ENCODE measurements at places on chromosomes 4 and X.

GRCh38 chr4:154877110-154877760 lies 96.2 kb downstream of the RBM46 start:
- DNase-seq = no peak

DNA sequence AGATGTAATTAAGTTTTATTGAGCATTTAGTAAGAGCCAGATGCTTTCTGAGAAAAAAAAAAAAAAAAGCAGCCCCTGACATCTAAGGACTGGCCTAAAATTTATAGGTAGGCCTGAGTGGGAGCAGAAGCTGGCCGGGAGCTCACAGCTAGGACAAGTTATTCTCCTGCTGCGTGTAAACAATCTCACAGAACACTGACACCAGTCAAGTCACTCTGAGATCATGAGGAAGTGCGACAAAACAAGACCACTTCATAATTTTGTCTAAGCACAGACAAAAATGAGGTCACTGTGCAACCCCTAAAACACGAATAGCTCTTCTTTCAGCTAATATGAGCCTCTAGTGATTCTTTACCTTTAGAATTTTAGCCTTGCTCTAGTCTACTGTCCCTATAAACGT lies 15.3 kb upstream of the NSUN7 start:
- no peak for DNase-seq

GRCh38 chr4:145230726-145231125 lies 50.3 kb upstream of the OTUD4 start:
- DNase-seq = peak; percentile 68

DNA sequence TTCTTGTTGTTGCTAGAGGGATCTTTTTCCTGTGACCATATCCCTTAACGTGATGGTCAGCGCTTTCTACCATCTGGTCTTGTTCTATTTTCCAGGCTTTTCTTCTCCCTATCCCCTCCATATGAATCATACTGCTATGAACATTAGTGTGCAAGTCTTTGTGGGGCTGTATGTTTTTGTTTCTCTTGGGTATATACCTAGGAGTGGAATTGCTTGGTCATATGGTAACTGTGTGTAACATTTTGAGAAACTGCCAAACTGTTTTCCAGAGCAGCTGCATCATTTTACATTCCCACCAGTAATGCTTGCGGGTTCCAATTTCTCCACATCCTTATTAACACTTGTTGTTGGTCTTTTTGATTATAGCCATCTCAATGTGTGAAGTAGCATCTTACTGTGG lies 121.4 kb downstream of the SPRY1 start:
- no peak for DNase-seq

DNA sequence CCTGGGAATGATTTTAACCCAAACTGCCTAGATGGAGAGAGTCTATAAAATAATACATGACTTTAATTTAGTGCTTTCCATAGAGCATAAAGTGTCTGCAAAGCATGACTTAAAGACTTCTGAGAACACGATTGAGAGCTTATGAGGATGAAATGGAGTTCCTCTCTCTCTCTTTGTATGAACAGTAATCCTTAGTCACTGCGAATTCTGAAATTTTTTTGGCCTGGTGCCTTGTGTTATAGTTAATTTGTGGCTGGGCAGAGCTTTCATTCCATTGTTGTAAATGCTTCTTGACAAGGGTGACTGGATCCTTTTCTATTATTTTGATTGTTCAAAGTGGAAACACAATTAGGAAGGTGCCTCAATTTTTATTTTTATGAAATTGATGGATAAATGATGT lies 179.5 kb downstream of the CEP135 start:
- DNase-seq = peak; percentile 54

DNA sequence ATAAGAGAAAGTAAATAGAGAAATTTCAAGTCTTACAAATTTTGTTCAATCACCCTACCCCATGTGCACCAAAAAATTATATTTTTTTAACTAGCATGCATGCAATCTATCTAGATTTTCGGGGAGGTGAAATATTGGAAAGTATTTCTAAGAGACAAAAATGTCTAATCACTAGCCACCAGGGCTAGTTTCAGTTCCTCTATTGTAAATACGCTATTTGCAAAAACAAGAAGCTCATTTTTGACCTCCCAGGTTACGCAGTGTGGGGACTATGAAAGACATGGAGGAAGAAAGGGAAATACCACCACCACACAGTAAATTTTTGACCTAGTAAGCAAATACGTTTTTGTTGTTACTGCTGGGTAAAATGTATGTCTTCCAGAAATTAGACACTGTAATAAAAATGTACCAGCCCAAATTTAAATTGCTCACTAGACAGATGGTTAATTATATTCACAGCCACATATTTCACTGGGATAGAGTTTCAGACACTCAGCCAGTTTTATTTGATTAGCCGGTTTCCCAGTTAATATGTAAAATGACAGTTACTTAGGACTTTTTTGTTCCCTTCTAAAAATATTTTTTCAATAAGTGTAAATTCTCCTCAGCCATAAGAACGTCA lies 2.2 kb downstream of the NEXMIF start:
- DNase-seq = no peak

DNA sequence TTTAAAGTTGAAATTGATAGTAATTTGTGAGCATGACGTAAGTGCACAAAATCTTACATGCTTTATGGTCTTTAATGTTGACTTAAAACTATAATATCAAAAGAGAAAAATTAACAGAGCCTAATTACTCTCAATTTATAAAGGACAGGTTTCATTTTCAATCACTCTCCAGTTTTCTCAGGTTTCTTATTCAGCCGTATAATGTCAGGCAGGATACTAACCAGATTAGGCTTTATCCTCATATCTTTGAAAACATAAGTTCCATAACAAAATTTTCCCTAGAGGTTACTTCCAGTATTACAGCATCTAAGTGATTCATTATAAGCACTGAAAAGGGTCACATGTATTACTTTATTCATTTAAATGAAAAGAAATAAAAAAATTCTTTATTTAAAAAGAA lies 492.1 kb downstream of the PACRGL start:
- DNase-seq = no peak

DNA sequence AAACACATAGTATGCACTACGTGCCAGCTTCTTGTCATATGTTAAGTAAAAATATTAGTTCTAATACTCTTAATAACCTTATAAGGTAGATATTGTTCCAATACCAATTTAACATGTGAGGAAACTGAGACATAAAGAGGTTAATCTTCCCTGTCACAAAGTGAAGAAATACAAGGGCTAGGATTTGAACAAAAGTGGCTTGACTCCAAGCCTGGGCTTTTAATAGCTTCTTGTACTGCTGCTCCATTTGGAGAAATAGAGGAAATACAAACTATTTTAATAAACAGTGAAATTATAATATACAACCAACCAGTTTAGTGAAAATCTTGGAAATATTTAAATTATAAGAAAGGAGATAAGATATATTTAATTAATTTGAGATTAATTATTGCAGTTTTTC lies 33.2 kb downstream of the TLL1 start:
- DNase-seq = no peak

- no peak for DNase-seq
These were observed 1.8 kb downstream of the FLNA start for GRCh38 chrX:154372612-154373022.

- DNase-seq = no peak
These were observed 15.7 kb upstream of the PLCXD1 start for GRCh38 chrX:265502-265901.

DNA sequence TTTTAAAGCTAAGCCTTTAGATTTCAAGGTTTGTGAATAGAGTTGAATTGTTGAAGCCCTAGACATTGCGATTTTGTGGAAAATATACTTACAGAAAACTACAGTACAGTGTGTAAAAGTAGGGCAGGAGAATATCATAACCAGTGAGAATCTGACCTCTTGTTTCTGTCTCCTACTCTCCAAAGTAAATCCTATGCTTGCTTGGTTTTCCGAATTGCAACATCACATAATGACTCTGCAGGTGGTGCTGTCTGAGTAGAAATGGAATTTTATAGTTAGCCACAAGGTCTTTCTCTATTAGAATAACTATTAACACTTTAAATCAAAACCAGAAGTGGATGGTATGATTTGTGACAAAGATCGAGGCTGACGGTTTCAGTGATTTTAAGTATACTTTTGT lies 505.6 kb downstream of the RAPGEF2 start:
- DNase-seq = no peak

GRCh38 chrX:16711893-16712547 lies 449 bp downstream of the CTPS2 start:
- DNase-seq = no peak

DNA sequence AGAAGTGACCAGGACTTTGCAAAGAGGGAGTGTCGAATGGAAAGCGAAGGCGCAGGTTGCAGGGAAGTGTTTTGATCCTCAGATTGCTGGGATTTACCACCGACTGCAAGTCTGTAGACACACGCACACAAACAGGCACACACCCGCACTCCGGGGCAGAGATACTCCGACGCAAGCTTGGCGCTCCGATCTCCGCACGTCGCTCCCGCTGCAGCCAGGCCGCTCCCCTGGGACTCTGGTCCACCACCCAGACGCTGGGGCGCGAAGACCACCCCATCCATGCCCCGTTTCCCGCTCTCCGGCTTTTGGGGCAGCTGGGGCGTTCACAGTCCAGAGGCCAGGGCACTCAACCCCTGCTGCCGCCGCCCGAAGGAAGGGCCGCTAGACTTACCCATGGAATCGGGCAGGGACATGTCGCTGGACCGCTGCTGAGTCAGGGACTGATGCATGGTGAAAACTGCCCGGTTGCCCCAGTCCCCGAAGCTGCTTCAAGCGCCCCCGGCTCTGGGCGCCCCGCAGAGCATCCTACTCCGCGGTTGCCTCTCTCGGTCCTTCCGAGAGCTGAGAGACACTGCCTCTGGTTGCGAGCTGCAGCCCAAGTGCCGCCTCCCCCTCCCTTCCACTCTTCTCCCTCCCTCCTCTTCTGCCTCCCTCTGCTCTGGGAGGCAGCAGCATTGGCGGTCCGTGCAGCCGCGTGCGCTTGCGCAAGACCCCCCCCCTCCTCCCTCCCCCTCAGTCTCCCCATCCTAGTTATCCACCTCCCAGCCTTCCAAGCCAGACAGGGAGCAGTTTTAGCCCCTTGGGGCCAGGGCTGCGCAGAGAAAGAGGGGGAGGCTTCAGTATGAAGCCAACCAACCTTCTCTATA lies at the start of gene TMEM255A:
Gene TMEM255A, minus strand, starts transcription at position 601 of the 866 bp plus-strand sequence. Its CDS starts 152 bp downstream, at position 449.
- no peak for DNase-seq

- DNase-seq = peak; percentile 35
These were observed 34.9 kb downstream of the NOCT start for GRCh38 chr4:139050446-139050845.

GRCh38 chrX:79368441-79368840 lies 1.3 kb upstream of the ITM2A start:
- no peak for DNase-seq

GRCh38 chr4:156615066-156615531 lies 356.5 kb downstream of the PDGFC start:
- DNase-seq = peak; percentile 97

DNA sequence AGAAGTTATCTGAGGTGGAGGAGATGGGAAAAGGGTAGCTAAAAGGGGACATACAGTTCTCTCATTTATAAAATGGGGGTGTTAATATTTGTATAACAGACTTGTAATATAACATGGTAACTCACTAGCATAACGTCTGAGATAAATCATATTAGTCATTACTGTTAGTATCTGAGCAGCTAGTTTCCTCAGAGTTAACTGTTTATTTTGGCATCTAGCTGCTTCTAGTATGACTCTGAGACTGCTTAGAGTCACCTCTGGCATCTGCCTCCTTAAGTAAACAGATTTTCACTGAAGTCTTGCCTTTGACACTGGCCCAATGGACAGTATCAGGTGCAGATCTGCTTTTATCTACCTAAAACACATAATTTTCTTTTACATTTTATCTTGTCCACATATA lies 58.1 kb downstream of the SLC30A9 start:
- DNase-seq = no peak

- no peak for DNase-seq
These were observed 5.9 kb upstream of the HAND2 start for GRCh38 chr4:173535957-173536356.

DNA sequence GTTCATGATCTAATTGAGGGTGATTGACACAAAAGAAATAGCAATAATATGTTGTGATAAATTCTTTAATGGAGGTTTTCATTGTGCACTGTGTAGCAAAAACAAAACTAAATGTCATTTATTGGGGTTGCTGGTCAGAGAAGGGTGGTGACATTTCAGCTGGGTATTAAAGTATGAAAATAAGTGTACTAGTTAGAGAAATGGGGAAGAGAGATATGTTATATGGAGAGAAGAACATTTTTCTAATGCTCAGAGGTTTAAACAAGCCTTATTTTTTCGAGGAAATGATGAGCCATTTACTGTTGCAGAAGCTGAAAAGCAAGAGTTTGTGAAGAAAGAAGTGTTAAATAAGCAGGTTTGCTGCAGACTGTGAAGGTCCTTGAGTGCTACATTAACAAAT lies 142.7 kb upstream of the PAQR3 start:
- no peak for DNase-seq

DNA sequence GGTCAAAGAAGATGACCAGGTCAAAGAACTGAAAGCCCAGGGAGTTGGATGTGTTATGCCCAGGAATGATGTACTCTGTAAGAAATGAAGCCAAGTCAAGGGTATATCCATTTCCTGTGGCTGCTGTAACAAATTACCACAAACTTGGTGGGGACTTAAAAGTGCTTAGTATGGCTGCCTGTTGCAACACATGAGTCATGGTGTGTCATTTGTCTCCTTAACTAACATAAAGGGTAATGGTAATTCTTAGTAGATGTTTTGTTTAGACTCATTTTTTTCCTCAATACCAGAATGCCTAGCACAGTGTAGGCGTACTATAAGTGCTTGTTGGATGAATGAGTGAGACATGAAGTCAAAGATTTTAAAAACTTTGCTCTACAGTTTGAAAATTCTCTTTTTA lies 45.7 kb downstream of the SYTL5 start:
- DNase-seq = peak; percentile 40

DNA sequence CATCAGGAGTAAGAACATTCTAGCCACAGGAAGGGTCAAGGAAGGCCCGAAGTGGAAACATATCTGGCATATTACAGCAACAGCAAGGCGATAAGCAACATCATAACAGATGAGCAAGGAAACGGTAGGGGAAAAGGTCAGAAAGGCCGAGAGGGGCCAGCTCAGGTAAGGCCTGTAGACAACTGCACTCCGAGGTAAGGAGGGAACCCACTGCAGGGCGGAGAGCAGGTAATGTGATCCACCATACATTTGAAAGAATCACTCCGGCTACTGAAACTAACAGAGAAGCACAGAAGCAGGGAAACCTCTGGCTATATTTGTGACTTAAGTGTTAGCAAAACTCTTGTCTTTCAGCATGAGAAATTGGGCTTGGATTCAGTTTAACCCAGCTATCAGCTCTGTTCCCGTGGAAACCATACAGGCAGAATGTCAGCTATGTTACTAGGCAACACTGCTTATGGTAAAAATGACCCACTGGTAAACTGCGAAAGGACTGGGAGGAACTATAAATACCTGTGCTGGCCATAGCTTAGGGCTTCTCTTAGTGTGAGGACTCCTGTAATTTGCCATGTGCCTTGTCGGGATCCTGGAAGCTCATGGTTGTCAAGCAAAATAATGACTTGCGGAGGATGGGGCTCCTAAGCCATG lies 31.0 kb downstream of the FRYL start:
- DNase-seq = no peak

- no peak for DNase-seq
These were observed 27.2 kb downstream of the PJA1 start for GRCh38 chrX:69138118-69138390.

DNA sequence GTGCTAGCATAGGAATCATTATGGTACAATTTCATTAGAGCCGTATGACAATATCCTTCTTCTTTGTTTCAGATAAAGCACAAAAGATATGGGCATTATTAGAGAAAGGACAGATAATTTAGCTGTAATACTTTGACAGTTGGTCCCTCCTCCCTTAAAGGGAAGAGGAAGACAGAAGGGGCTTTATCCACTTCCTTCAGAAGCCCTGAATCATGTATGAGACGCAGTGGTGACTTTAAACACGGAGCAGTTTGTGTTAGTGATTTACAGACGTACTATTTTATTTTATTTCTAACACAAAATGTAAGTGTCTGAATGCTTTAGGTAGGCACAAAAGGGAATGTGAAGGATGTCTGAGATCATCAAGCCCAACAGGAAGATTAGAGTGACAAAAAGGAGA lies 467.7 kb downstream of the IL15 start:
- DNase-seq = no peak
